ENCODE measurements at places on chromosomes 16 and 17.

GRCh38 chr17:4426499-4427208 lies 7.1 kb upstream of the SPNS3 start:
- DNase-seq, result no peak

GRCh38 chr17:39197380-39198185 lies at the start of gene CACNB1:
Gene CACNB1, minus strand, starts transcription at chr17:39197669. Its CDS starts 174 bp downstream, at chr17:39197495.
- DNase-seq, result no peak

DNA sequence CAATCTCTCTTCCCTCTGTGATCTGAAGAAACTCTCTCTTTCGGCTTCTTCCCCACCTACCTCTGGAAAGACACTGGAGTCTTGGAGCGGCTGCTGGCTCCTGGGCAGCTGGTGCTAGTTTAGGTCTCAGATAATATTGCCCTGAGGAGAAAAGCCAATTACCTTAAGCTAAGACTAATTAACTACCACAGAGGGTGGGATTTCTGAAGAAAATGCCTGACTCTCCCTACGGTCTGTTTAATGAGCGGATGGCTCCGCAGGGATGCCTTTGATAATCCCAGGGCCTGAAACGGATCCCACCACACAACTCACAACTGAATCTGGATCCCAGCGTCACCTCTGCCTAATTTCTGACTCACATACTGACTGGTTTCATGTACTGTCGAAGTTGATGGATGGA lies 127.0 kb upstream of the NLRP1 start:
- DNase-seq, result no peak

DNA sequence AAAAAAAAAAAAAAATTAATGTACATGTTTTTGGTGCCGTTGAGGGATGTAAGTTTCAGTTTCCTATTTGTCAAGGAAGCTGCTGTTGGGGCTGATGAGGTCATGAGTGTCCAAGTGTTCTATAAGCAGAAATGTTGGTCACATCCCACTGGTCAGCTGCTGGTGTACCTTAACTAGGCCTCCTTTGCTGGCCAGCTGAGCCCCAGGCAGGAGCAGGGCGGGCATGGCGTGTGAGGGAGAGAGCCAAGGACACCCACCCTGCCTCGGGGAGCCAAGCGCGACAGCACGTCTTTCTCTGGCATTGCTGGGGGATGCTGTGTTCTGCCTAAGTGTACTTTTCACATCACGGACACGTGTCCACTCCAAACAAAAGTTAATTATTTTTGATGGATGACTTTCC lies 108.1 kb upstream of the CDC42EP4 start:
- no peak for DNase-seq

Data from GM12878 (cell line).